ENCODE measurements at places on chromosomes 2 and 18.
A peak's percentile ranks its signal among the peaks of the same experiment; 100 is the strongest.

DNA sequence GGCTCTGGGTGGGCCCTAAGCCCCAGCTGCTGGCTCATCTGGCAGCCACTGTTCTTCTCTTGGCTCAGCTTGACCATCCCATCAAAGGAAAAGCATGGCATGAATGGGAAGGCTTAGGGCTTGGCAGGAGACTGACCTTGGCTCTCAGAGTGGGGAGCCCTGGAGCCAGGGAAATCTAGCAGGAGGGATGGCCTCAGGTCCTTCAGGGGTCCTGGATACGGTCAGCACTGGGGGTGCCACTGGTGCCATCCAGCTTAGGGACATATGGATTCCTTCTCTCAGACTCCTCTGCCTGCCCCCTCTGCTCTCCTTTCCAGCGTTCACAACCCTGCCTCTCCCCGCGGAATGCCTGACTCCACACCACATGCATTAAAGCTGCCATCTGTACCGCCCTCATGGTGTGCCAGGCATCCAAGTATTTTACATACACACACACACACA lies 165.5 kb upstream of the HAAO start:
- no peak for DNase-seq

- DNase-seq: no peak
These were observed 2.5 kb upstream of the NFATC1 start for GRCh38 chr18:79393181-79393634.

DNA sequence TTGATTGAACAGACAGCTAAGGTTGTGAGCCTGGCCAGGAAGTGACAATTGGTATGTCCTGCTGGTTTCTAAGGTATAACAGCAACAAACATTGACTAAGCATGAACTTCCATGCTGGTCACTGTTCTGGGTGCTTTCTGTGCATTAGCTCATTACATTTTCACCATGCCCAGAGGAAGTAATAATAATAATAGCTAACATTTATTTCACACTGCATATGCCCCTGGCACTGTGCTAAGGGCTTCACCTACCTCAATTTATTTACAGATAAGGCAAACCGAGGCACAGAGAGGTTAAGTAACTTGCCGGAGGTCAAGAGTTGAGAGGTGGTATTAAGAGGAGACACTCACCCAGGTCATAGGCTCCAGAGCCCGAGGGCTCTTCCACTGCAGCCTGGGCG lies 113.6 kb downstream of the PDCL3 start:
- DNase-seq: no peak

GRCh38 chr2:85151026-85151425 lies 17.8 kb downstream of the TCF7L1 start:
- DNase-seq: no peak

DNA sequence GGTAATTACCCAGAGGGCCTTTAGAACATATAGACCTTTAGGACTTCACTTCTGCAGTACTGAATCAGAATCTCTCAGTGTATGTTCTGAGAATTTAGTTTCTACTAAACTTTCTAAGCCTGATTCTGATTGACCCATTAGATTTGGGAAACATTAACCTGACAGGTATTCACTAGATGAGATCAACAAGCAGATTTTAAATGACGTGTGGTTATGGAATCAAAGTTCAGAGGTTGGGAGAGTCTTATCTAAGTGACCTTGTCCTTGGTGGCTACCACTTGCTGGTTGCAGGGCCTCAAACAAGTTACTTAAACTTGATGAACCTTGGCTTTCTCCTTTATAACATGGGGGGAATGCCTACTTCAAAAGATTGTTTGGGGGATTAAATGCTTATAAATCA lies 198.7 kb downstream of the PDE11A start:
- no peak for DNase-seq

DNA sequence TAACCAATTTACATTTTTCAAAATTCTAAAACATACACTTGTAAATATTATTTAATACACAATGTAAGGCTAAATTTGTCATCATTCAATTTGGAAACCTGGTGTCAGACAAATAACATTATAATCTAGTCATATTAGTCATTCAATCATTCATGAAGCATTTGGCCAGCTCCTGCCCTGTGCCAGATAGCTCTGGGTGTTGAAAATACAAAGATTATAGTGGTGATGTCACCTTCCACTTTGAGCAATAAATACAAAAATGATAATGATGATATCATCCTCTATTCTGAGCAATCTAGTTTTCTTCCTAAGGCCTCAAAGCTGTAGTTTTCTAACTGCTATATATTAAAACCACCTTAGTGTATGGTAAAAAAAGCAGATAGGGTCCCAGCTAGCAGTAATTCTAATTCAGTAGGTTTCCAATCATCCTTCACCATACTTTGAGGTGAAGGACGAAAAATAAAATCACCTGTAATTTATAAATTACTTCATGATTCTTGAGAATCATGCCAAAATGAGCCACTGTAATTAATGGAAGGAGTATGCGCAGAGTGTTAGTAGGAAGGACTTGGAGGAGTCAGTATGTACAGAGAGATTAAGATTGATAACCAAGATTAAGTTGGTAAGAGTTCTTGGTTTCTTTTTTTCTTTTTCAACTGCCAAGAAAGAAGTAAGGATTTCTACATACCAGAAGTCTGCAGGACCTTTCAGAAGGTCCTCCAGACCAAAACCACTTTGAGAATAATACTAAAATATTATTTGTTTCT lies 23.2 kb downstream of the MEMO1 start:
- no peak for DNase-seq

DNA sequence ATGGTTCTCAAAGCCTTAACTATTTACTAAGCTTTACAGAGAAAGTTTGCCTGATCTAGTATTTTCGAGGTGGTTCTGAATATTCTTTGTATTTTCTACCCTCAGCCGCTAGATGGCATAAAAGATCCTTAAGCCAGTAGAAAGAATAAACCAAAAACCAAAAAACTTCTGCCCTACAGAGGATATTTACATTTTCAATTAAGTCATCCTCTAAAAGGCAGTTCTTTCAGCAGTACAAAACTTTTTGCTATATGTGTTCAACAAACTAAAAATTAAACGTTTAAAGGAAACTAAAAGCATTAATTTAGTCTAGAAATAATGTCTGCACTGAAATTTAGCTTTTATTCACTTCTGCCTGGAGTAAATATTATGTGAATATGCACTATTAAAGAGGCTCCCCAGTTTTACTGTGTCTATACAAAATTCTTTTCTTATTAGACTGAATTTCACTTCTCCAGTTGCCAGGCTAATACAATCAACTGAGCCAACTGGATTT lies 297.5 kb downstream of the PIEZO2 start:
- DNase-seq: no peak

DNA sequence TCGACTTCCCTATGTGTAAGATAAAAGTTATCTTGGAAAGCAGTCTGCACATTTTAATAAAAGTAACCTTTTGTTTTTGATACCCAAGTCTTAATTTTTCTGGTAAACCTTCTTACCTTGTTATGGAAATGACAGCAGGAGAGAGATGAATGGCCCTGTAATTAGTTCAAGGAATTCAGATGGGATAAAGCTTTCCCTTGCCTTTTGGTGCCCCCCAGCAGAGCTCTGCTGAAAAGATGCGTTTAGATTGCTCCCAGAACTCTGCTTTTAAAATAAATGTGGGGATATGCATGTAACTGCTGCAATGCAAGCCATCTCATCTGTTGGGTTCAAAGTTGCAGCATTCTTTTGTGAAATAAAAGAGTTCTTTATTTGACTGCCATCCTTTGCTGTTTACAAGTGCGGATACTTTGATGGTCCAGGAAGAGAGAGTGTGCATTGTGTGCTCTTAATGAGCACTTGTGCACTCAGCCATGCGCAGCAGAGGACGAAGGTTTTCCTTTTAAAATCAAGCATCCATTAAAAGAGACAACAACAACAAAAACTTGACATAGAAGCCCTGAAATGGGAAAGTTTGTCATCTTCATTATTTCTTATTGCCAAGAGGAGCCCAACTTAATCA lies 176.7 kb upstream of the ST6GAL2 start:
- no peak for DNase-seq

- no peak for DNase-seq
These were observed 26.8 kb downstream of the BCL11A start for GRCh38 chr2:60526623-60527022.

GRCh38 chr2:197850882-197851450 lies 46.6 kb downstream of the PLCL1 start:
- no peak for DNase-seq

GRCh38 chr2:136000502-136000901 lies 15.1 kb upstream of the DARS1 start:
- DNase-seq: no peak

DNA sequence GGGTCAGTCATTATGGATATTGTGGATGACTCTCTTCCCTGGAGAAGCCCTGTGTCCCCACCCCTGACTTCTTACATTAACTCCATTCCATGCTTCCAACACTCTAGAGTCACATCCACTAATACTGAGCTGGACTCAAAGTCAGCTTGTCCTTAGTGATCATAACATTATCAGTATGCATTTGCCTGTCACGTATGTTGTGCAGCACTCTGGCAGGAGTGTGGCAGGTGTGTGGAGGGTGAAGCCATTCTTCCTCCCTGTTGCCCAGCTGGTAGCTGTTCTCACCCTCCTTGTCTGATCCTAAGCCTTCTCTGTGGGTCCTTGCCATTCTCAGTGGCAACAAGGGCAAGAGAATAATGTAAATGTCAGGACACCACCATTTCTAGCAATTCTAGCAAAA lies 334.1 kb upstream of the RAB6C start:
- DNase-seq: no peak

DNA sequence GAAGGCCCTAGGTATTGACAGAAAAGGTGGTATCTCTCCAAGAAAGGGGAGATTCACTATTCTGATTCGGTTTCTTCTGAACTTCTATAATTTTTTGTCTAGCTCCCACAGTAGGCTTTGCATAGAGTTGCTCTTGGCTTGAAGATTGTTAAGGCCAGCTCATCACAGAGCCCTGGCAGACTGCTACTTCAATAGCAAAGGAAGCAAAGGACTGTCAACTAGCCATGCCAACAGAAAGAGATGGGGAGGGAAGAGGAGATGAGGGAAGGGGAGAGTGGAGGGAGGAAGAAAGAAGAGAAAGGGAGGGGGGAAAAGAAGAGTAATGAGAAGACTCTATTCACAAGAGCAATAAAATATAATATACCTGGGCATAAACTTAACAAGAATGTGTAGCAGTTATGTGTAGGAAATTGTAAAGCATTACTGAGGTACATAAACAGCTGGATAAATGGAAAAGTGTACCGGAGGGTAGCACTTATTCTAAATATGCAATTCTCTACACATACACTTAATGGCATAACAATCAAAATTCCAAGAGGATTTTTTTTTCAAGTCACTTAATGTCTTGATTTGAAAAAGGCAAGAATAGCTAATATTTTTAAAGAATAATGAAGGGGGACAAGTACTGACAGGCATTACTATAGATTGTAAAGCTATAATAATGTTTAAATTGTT lies 102.5 kb downstream of the LOXHD1 start:
- DNase-seq: no peak

DNA sequence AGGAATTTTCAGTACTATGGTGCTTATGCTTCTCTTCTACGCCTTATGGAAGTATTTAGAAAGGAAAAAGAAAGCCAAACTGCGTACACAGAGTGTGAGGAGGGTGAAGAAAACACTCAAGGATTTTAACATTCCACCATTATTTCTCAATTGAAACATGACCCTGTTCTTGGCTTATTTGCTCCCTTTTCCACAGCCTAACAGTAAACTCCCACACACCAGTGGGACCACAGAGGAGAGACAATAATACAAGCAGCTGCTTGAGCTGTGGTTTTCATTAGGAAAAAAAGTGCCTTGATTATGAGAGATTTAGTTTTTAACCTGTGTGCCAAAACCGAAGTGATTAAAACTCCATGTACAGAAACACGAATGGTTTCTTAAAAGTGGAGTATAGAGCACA lies 134.3 kb downstream of the MEP1B start:
- no peak for DNase-seq

DNA sequence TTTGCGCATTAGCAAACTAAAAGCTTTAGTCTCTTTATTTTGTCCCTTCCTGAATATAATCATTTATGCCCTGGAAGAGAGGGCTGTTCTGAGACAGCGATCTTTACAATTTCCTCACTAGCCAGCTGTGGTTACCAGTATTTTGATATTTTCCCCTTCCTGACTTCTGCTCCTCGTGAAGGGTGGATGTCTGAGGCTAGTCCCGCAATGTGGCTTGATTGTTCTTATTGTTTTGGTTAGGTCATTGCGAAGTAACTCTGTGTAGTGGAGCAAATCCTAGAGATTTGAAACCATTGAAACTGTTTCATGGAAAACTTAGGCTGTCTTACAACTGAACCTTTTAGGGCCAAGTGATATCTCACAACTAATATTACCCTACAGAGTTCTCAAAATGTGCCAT lies 2.4 kb downstream of the MRPL33 start:
- DNase-seq: no peak

DNA sequence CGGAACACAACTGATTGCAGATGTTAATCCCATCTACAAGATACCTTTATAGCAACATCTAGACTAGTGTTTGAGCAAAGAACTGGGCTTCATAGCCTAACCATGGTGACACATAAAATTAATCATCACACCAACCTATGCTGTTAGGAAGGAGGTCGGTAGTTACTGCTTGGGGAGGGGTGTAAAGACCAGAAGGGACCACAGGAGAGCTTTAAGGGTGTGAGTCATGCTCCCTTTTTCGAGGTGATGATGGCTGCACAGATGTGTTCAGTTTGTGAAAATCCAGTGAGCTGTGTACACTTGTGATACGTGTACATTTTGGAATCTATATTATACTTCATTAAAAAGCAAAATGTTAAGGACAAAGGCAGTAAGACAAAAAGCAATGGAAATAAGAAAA lies 4.6 kb upstream of the SEH1L start:
- DNase-seq: no peak

DNA sequence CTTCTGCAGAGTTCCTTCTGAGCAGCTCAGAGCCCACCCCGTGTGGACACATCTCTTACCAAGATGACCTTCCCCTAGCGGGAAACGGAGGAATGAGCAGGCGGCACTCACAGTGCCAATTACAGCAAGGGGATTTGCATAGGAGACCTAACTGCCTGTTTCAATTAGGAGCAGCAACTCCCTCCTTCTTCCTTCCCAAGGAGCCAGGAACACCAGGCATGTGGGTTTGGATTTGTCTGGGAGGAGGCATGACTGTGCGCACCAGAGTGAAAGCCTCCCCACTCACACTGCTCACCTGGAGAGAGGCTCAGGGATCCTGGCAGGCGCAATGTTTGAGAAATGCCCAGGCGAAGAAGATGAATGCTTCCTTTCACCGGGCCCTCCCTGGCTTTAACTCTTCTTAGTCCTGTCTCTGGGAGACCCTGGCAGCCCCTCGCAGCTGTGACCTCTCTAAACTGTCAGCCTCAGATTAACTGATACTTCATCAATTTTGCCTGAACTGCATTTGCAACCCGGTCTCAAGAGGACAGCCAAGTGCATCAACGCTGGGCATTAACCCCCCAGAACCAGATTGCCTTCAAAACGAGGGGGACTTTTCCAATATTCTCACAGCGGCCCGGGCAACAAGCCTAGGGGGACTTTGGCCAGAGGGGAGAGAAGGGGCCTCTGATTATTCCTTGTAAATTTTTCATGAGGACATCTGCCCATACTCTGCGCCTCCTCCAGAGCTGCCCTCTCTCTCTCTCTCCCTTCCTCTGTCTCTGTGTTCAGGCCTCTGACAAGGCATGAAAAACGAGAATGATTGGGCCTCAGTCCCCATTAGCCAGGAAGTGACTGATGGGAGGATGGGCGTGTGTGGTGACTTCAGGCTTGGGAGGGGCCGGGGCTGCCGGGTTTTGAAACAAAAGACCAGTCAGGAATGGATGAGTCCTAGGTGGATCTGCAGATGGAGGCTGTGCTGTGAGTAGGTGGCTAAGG lies 93.8 kb downstream of the CMPK2 start:
- DNase-seq: no peak

- peak; percentile 9 for DNase-seq
These were observed 233.7 kb downstream of the METTL4 start for GRCh38 chr18:2337552-2338141.

- DNase-seq: no peak
These were observed 82.4 kb upstream of the TGIF1 start for GRCh38 chr18:3367491-3368091.

GRCh38 chr2:180366481-180366880 lies 359.4 kb upstream of the CWC22 start:
- no peak for DNase-seq
